K562 (cell line): ENCODE measurements at places on chromosomes 7 and 10. TPM values are rescaled to one million over a fixed set of nuclear protein-coding genes. Genes with fewer than 3 reads are reported as not detected.

- DNase-seq, result no peak
Measured at GRCh38 chr7:29248713-29249382, 54.3 kb downstream of the CHN2 start.

DNA sequence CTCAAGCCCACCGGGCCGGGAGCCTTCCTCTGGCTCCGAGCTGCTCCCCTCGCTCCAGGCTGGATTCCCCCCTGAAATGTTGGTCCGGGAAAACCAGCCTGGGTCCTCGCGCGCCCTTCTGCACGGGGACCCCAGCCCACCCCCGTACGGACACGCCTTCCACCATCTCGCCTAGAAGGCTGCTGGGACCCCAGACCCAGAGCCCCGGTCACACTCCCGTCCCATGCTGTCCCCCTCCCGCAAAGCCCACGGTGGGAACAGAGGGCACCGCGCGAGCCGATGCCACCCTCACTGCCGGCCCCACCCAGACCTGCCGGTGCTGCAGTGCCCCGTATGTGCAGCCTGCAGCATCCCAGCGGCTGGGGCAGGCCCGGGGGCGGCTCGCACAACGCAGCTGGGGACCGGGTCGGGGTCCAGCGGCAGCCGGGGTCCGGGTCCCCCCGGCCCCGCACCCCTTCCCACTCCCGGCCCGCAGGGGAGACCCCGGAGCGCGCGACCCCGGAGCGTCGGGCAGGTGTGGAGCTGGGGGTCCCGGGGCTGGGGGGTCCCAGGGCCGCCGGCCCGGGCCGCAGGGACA lies 871 bp downstream of the SPOCK2 start:
- DNase-seq, result no peak

DNA sequence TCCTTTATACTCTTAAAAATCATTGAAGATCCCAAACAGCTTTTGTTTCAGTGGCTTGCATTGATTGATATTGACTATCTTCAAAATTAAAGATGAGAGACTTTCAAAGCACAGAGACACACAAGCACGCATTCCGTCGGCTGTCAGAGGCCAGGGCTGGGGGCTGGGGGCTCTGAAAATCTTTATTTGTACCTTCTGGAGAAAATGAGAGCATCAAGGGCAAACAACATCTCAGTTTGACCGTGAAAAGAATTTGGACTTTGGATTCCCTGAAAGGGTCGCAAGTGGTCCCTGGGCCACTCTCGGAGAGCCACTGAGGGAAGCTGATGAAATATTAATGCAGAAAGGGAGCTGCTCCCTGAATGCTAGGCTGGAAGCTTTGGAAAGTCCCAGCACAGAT lies 96.4 kb downstream of the CHST15 start:
- DNase-seq, result no peak

DNA sequence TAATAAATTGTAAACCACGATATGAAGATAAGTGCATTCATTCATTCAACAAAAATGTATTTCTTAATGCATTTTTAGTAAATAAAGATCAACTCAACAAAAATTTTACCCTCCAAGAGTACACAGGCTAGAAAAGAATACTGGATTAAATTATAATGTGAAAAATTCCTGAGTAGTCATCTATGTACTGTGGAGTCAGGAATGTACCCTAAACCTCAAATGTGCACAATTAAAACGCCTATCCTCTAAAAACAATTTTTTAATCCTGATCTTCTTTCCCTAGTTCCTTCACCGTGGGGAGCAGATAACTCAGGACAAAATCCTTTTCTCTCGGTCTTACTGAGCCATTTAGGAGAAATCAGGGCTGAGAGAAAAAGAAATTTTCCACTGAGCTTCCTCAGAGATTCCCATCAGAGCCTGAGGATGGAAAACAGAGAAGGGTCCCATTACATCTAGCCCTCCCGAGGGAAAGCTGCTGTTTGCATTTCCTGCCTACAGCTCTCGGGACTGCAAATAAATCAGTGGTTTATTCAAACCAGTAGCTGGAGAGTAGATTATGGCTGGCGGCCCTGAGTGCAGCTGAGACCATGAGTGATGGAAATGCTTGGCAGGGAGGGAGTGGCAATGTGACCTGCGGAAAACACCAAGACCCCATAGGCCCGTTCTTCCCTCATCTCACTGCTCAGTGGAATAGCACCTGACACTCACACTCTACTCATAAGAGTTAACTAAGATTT lies 7.4 kb downstream of the TAS2R40 start:
- no peak for DNase-seq

DNA sequence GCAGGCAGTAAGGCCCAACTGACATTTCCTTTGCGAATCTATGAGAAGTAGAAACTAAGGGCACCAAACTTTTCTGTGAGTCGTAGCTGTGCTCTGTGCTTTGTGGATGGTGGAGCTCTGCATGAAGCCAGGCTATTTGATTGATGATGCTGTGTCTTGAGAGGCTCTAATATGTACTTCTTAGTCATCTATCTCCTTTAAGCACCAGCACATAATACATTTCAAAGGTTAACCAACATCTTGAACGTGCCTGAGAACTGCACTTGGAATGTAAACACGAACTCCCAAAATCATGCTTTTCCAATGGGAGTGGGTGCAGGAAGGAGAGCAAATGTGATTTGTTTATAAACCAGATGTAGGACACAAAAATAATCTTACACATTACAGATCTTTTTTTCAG lies 411.6 kb downstream of the PARD3 start:
- DNase-seq, result no peak

DNA sequence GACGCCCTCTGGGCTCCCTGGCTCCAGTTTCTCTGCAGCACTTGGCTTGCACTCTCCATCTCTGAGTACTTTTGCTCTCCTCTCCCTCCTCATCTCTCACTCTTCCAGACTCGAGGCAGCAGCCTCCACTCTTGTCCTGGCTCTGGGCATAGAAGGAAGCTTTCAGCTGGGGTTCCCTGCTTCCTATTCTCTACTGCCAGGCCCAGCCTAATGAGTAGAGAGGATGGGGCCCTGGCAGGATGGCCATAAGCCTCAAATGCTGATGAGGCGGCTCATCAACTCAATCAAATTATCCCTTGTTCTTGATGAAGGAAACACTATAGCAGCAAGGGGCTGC lies 55.8 kb downstream of the NEURL1 start:
- DNase-seq, result no peak

GRCh38 chr10:112957640-112958092 lies 7.6 kb downstream of the TCF7L2 start:
- DNase-seq, result no peak

DNA sequence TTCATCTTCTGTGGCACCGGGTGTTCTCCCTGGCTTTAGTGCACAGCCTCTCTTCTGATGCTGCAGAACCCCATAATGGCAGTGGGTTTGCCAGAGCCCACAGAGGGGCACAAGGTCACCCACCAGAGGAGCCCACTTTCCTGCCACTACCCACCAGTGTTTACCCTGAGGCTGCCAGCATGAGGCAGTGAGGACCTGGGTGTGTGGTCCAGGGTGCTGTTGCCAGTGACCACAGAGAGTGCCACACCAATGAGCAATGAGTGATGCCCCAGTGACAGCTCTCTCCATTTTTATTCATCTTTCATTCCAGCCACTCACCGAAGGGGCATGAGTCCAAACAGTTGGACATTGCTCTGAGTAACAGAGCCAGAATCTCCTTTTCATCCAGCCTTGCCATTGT lies 34.8 kb downstream of the MTURN start:
- no peak for DNase-seq

LDB3 gene
- total RNA-seq, result not detected in 2 replicates
